ENCODE measurements at places on chromosomes 13 and 19.

- DNase-seq: no peak
These were observed 18.4 kb downstream of the WBP4 start for GRCh38 chr13:41079725-41080124.

DNA sequence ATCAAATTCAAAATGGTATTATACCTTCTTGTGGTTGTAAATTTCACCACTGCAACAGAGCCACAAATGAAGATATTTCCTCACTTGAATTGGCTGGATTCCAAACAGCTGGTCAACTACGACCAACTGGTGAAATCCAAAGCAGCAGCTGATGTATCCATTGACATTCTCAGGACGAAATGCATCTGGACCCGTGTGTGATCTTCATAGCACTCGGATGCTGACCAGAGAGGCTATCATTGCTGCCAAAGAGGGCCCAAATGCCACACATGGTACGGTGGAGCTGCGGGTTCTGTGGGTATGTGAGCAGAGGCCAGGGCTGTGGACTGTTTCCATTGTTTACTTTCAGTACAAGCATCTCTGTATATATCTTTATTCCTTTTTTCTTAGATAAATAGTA, 25.6 kb upstream of the PCCA start:
- DNase-seq: no peak

- no peak for DNase-seq
These were observed 17.7 kb upstream of the KLF12 start for GRCh38 chr13:74151859-74152258.

DNA sequence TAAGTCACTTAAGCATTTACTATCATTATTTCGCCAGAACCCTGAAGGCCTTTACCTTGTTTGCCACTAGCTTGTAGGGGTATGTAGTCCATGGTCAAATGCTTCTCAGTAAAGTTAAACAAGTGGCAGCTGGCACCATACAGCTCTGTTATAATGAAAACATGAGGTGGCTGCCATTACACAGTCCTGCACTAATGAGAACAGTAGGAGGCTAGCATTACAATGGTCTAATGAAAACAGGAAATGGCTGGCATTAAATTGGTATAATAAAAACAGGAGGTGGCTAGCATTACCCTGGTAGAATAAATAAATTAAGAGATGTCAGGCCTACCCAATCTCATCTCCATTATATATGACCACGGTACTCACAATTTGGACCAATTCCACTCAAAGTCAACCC, 107.5 kb downstream of the PCDH17 start:
- DNase-seq: no peak

DNA sequence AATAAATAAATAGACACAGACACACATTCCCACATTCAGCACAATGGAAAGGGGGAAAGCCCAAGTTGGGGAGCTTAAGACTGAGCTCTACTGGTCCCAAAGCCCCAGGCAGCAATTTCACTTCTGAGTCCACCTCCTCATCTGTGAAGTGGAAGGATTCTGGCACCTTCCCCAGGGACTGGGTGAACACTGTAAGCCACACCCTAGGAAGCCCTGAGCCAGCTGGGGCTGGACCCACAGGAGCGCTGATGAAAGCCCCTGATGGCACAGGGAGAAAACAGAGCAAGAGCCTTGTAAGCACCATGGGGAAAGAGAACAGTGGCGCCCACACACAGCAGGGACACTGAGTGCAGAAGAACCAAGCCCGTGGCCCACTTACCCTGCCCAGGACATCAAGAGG, 37.8 kb downstream of the EPS15L1 start:
- DNase-seq: no peak

Measured in activated CD8-positive, alpha-beta memory T cell treated with anti-CD3 and anti-CD28 coated beads for 24 hours (primary cell).